ENCODE measurements at places on chromosomes 4 and X. TPM values are rescaled to one million over a fixed set of nuclear protein-coding genes. Genes with fewer than 3 reads are reported as not detected.

EOLA2 gene
- total RNA-seq, result 23.2 TPM

MAPK10 gene
- 12.1 TPM for total RNA-seq

SLITRK4 gene
- total RNA-seq, result 6.1 TPM

CXorf65 gene
- total RNA-seq, result not detected
